Stimulated activated CD8-positive, alpha-beta memory T cell treated with anti-CD3 and anti-CD28 coated beads, Interleukin-7, amount 100 ng/mL, for 1 hour (primary cell): ENCODE measurements at places on chromosomes 3 and 15.

- DNase-seq: no peak
Observed at GRCh38 chr3:32009101-32009500, 27.6 kb downstream of the ZNF860 start.

GRCh38 chr15:39125226-39125625 lies 455.7 kb upstream of the THBS1 start:
- DNase-seq: no peak

GRCh38 chr15:100951965-100952364 lies 32.8 kb downstream of the LRRK1 start:
- no peak for DNase-seq

DNA sequence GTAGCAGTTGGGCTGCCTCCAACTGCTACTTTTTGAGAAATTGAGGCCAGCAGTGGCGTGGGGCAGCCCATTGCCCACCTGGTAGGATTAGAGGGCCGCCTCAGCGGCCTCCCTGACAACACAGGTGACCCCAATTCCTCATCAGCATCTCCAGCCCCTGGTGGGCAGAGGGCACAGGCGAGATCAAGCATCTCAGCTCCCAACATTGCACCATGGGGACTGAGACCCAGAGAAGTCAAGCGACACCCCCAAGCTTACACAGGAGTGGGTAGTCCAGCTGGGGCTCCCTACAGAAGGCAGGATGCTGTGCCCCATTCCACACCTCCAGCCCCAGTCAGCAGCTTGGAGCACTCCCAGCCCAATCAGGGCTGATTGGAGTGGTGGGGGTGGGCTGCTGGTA lies 228 bp upstream of the H1-8 start:
- no peak for DNase-seq

DNA sequence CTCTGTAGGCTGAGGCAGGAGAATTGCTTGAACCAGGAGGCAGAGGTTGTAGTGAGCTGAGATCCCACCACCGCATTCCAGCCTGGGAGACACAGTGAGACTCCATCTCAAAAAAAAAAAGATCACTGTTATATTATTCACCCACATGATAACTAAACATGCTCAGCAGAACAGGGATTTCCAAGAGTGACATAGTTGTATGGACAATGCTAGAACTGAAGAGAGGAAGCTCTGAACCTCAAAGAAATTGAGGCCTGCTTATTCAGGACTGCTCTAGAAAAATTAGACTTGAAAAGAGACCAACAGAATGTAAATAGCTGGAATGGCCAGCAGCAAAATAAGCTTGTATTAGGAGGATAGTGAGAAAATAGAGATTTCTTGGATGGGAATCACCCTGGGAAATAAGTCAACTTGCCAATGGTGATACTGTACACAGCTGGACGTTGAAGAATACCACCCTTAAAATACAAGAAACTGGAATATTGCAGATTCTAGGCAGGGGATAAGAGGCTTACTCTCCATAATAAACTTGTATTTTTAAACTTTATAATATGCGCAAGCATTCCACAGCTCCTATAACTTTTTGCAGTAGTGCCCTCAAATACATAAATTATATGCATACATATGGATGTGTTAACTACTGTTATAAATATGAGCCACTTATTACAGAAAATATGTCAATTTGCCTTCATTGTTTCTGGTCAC lies 28.2 kb downstream of the PIK3CB start:
- no peak for DNase-seq
